GM23248 (cell line): ENCODE measurements at places on chromosomes 7 and 10.

DNA sequence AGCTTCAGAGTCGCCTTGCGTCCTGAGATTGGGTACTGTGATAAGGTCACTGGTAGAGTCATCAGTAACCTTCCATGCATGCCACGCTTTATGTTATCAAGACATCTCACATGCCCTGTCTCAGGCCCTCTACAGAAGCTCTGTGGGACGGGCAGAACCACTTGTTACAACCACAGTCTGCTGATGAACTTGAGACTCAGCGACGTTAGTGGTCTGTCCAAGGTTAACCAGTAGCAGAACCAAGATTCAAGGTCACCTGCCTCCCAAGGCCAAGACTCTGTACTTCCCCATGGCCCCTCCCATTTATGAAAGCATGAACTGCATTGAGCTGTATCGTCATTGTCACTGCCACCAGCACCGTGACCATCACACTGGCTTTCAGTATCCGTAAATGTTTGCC, 15.0 kb downstream of the IQCE start:
- no peaks in the 10 kb centered on the region for H3K4me1 ChIP-seq
- H3K27me3 ChIP-seq = no peaks in the 10 kb centered on the region
- 0 out of 2 replicates have a peak, but pooled peaks cover 4% of the 10 kb centered on the region for H3K36me3 ChIP-seq

DNA sequence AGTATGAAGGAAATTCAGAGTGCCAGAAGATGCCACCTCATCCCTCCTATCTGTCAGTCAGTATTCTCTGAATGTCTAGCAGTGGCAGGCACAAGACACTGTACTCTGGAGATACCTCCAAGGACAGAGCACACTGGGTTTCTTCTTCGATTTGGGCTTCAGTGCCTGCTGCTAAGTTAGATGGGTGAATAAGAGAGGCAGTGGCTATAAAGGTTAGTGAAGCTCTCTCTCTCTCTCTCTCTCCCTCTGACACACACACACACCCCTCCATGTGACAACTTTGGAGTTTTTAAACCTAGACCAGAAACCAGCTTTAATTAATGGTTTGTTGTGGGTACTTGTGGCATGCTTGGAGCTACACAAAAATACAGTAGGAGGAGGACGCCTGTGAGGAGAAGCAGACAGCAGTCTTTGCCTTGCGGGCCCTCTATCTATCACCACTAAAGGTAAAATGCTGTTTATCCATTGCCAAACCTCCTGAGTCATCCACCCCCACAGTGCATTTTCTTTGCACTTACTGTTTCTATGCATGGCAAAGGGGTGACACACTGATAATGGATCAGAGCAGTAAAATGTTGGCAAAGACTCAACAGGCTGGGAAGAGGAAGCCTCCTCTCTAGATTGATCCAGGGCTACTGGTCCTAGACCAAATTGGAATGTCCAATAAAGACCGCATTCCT, 102.5 kb downstream of the TRIL start:
- H3K27ac ChIP-seq = peak overlapping the region; percentile 71
- H3K4me1 ChIP-seq = peaks cover 57% of the 10 kb centered on the region
- H3K27me3 ChIP-seq = no peaks in the 10 kb centered on the region
- H3K36me3 ChIP-seq = no peaks in the 10 kb centered on the region

GRCh38 chr7:140926021-140926817, 1.5 kb upstream of the BRAF start:
- H3K27me3 ChIP-seq = no peaks in the 10 kb centered on the region; the same call in 1 of the 2 replicates
- H3K4me3 ChIP-seq = no peak overlapping the region
- H3K36me3 ChIP-seq = no peaks in the 10 kb centered on the region

GRCh38 chr7:100102950-100103840, 1.8 kb downstream of the AP4M1 start:
- H3K4me1 ChIP-seq = peaks cover 5% of the 10 kb centered on the region; the same call in 1 of the 2 replicates
- DNase-seq = no peak
- H3K36me3 ChIP-seq = peaks cover 15% of the 10 kb centered on the region; the same call in 1 of the 2 replicates
- no peaks in the 10 kb centered on the region for H3K27me3 ChIP-seq
- no peak overlapping the region for H3K27ac ChIP-seq
- H3K4me3 ChIP-seq = no peak overlapping the region; the same call in 1 of the 2 replicates

- no peaks in the 10 kb centered on the region for H3K36me3 ChIP-seq
- H3K27me3 ChIP-seq = no peaks in the 10 kb centered on the region
- H3K4me1 ChIP-seq = no peaks in the 10 kb centered on the region
- no peak for DNase-seq
Observed at GRCh38 chr7:18302097-18302496, 193.5 kb upstream of the HDAC9 start.

DNA sequence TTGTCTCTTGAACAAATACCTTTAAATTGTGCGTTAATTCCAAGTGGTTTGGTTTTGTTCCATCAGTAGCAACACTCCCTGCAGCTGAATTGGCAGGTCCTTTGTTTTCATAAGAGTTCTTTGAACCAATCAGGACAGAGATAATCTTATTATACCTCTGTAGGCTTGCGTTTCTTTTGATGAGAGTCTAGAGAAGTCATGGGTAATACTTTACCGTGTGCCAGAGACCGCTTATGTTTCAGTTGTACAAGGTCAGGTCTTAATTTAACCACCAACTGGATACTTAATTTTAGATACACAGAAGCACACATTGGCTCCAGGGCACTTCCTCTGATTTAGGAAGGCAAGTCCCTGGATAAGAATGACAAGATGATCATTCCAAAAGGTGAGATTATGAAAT, at the start of gene ASB15:
ASB15 (plus strand) TSS at position 292 of the 400 bp plus-strand sequence. CDS start 12,682 bp downstream, outside the sequence.
- H3K27me3 ChIP-seq = no peaks in the 10 kb centered on the region; the same call in 1 of the 2 replicates
- no peak within 1 kb of the TSS for H3K27ac ChIP-seq
- no peak for DNase-seq
- no peak within 1 kb of the TSS for H3K4me3 ChIP-seq
- no peaks in the 10 kb centered on the region for H3K4me1 ChIP-seq
- no peaks in the 10 kb centered on the region for H3K36me3 ChIP-seq

DNA sequence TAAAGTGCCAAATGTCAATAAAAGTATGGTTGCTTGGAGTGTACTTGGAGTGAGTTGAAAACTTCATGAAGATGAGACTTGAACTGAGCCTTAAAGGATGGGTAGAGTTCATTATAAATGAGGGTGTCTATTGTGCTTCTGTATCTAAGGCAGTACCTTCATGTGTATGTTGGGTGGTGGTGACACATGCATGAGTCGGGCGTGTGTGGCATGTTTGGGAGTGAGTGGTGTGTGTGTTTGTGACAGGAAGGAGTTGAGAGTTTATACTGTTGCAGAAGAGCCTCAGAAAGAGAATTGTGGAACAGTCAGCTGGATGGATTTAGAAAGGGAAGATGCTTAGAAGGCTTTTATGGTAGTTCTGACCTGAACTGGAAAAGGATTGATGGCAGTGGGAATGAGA, 6.0 kb upstream of the ZRANB1 start:
- peak; percentile 53 for DNase-seq
- peaks cover 9% of the 10 kb centered on the region; the same call in 1 of the 2 replicates for H3K4me1 ChIP-seq
- no peaks in the 10 kb centered on the region for H3K36me3 ChIP-seq
- no peak overlapping the region for H3K27ac ChIP-seq
- H3K27me3 ChIP-seq = no peaks in the 10 kb centered on the region

- H3K4me3 ChIP-seq = no peak overlapping the region
- no peaks in the 10 kb centered on the region for H3K36me3 ChIP-seq
- H3K27ac ChIP-seq = no peak overlapping the region
- no peaks in the 10 kb centered on the region for H3K27me3 ChIP-seq
- DNase-seq = no peak
Observed at GRCh38 chr10:31590023-31590800, 271.2 kb downstream of the ZEB1 start.

GRCh38 chr7:57403601-57404342, 46.2 kb upstream of the ZNF716 start:
- H3K4me3 ChIP-seq = no peak overlapping the region
- H3K27me3 ChIP-seq = no peaks in the 10 kb centered on the region
- H3K4me1 ChIP-seq = no peaks in the 10 kb centered on the region
- DNase-seq = no peak

GRCh38 chr7:134729895-134730294, 49.5 kb upstream of the CALD1 start:
- H3K4me3 ChIP-seq = peak overlapping the region; percentile 23; the same call in 1 of the 2 replicates
- peak overlapping the region; percentile 64 for H3K27ac ChIP-seq
- H3K27me3 ChIP-seq = no peaks in the 10 kb centered on the region
- H3K4me1 ChIP-seq = peaks cover 52% of the 10 kb centered on the region
- no peak for DNase-seq

GRCh38 chr10:6071181-6072175, 9.3 kb upstream of the IL2RA start:
- DNase-seq = no peak
- no peak overlapping the region for H3K27ac ChIP-seq
- peaks cover 22% of the 10 kb centered on the region; the same call in 1 of the 2 replicates for H3K27me3 ChIP-seq
- peaks cover 9% of the 10 kb centered on the region for H3K4me1 ChIP-seq
- no peak overlapping the region for H3K4me3 ChIP-seq

DNA sequence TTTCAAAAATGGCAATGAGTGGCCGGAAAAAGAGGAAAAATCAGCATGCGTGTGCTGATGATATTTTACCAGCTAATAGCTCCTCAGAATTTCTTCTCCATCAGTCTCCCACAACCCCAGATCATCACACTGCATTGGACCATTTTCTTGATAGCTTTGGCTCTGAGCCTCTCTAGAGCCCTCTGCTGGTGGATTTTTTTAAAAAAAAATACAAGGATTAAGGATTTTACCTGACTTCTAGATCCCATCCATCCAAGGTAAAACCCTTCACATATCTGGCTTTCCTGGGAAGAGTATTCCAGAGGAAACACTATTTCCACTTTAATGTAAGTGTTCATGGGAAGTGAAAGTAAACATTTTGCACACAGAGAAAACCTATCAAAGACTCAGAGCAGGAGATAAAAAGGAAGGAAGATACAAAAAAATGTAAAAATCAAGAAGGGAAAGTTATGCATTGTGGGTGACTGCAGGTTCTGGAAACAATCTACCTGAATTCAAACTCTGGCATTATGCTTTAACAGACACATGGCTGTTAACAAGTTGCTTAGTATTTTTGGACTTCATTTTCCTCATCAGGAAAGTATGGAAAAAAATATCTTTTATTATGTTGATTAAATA, 380.9 kb downstream of the LRRTM3 start:
- peak; percentile 29 for DNase-seq
- H3K27me3 ChIP-seq = no peaks in the 10 kb centered on the region
- H3K4me1 ChIP-seq = no peaks in the 10 kb centered on the region
- H3K36me3 ChIP-seq = no peaks in the 10 kb centered on the region
- H3K4me3 ChIP-seq = no peak overlapping the region
- H3K27ac ChIP-seq = no peak overlapping the region

- H3K27ac ChIP-seq = no peak overlapping the region
- no peak for DNase-seq
Observed at GRCh38 chr10:43925793-43926192, 277.1 kb upstream of the ZNF32 start.

DNA sequence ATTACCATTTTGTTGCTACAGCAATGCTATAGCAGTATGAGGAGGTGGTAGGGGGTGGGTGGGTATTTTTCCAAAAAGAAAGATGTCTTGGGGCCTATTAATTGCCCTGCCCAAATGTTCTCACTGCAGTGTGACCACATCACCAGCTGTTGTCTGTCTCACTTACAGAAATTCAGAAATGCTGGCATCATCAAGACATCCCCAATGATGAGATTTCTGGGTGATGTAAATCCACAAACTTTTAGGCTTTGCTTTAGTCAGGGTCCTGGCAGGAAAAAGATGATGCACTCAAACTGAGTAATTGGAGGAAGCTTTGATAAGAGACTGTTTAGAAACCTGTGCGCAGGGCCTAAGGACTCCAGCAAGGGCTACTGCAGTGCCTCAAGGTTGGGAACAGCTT, 56.2 kb upstream of the OPN4 start:
- peaks cover 8% of the 10 kb centered on the region; the same call in 1 of the 2 replicates for H3K4me1 ChIP-seq
- H3K4me3 ChIP-seq = no peak overlapping the region
- H3K27me3 ChIP-seq = peaks cover 3% of the 10 kb centered on the region; the same call in 1 of the 2 replicates
- peak; percentile 49 for DNase-seq
- no peak overlapping the region for H3K27ac ChIP-seq
- H3K36me3 ChIP-seq = no peaks in the 10 kb centered on the region

DNA sequence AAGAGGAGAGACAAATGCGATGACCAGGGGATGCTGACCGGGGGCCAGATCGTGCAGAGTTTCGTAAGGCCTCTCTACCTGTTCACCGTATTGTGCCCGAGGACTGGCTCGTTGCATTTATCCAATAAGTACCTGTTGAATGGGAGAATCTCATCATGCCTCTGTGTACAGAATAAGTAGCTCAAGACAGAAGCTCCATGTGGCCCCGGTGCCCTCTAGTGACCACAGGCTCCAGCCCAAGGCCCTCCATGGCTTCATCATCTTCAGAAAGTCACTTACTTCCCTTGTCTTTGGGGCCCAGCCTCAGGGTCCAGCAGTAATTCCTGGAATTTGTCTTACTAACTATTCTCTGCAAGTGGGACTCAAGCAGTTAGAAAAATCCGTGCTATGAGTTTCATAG, 151.0 kb downstream of the CHN2 start:
- H3K4me3 ChIP-seq = no peak overlapping the region
- DNase-seq = peak; percentile 39
- no peak overlapping the region for H3K27ac ChIP-seq
- H3K27me3 ChIP-seq = peaks cover 19% of the 10 kb centered on the region; the same call in 1 of the 2 replicates

DNA sequence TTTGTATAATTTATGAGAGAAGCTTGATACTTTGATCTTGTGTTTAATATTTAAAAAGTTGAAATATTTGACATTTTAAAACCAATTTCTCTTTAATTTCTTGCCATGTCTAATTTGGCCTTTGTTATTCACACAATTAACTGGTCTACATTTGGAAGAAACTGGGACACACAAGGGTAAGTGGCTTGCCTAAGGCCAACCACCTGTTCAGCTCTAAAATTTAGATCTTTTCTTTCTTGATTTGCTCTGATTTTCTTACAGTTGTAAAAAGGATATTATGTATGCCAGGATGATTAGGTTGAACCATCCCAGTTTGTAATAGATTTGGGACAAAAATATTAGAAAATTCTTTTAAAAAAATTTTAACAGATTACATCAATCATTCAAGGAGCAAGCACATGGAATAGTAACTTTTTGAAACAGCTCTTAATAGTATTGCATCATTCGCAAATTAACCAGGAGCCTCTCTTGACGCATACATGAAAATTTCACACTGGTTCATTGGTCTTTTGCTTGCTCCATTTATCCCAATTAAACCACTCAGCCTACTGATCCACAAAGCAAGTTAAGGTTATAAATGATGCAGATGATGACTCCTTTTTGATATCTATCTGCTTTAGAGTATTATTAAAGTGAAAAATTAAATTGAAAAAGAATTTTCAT, 222.4 kb upstream of the SLC26A5 start:
- H3K4me3 ChIP-seq = no peak overlapping the region
- DNase-seq = no peak
- H3K4me1 ChIP-seq = no peaks in the 10 kb centered on the region
- no peaks in the 10 kb centered on the region for H3K36me3 ChIP-seq

- peak; percentile 50 for DNase-seq
- H3K36me3 ChIP-seq = no peaks in the 10 kb centered on the region
- H3K4me3 ChIP-seq = no peak overlapping the region; the same call in 1 of the 2 replicates
- H3K27me3 ChIP-seq = no peaks in the 10 kb centered on the region
Observed at GRCh38 chr7:43465581-43466554, 117.0 kb upstream of the STK17A start.
